ENCODE measurements at places on chromosomes 5 and 9. TPM values are rescaled to one million over a fixed set of nuclear protein-coding genes. Genes with fewer than 3 reads are reported as not detected.

DNA sequence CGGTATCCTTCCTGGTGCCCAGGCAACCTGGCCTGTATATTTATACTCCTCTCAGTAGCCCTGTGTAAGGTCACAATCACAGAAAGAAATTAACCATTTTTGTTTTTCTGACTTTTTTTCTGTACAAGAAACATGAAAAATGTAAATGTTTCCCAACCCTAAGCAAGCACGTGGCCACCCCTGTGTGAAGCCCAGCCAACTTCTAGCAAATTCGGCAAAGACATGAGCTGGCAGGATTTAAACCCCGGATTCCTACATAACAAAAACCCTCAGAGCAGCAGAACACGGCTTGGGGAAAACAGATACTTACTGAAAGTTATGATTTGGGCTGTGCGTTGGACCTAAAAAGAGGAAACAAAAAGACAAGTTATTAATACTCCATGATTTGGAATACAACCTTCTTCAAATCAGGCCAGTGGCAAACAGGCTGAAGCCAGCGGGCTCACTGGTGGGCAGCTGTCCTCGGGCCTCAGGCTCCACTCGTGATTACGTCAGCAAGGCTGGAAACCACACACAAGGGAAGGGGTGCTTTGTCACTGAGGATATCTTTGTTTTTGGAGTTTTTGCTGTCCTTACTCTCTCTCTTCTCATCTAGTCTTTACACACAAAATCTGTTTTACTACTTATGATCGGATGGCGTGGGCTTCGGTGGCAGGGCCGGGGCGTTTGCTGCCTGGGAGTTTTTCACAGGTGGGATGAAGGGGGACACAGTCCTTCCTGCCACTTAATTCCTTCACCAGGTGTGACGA is 194.1 kb downstream of the ROR2 start:
- no peak for DNase-seq

DNA sequence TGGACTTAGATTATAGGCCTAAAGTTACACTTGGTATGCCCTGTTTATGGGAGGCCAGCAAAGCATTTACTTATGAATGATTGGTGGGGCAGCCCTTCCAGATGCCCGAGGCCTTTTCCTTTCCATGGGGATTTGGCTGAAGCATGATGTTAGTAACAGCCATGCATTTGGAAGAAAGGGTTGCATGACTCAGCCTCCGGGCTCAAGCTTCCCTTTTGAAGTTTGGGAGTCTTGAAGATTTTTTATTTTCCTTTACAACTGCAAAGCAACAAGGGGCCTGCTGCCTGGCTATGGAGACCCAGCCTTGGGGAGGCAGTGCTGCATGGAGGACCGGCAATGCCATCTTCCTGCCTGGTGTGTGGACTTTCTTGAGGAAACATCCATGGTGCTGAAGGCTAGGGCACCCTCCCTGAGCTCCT is 244.7 kb downstream of the ICE1 start:
- DNase-seq, result no peak

DNA sequence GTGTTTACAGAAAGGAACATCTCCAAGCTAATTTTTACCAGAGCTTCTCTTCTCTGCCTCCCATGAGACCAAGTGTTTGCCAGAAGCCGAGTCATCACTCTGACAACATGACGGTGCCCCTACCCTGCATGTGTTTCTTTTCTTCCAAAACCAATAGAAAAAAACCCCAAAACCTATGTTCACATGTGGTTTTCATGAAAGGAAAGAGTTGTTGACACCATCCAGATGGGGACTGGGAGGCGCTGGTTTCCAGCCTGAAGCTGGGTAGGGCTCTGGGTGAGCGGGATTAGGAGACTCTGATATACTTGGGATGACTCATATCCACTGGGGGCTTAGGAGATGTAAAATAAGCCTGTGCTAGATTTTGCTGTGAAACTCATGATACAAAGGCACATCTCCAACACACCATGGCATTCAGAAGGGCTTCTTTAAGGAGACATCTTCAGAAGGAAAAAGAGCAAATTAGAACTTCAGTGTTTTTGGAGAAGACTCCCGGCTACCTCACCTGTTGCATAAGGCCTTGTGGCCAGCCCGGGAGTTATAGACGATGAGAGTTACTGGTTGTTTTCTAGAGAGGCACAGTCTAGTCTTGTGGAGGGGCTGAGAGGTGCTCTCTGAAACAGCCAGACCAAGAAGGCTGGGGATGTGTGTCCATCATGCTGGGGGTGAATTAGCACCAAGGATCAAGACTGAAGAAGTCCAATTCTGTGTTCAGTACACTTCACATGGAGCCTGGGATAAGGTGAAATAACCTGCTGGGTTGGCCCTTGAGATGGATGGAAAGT is 108.9 kb upstream of the LHFPL2 start:
- DNase-seq, result no peak

GRCh38 chr9:132472599-132472998 is 62.6 kb downstream of the CFAP77 start:
- DNase-seq, result no peak

- no peak for DNase-seq
Observed at GRCh38 chr5:157006262-157006661, 43.2 kb upstream of the TIMD4 start.

DNA sequence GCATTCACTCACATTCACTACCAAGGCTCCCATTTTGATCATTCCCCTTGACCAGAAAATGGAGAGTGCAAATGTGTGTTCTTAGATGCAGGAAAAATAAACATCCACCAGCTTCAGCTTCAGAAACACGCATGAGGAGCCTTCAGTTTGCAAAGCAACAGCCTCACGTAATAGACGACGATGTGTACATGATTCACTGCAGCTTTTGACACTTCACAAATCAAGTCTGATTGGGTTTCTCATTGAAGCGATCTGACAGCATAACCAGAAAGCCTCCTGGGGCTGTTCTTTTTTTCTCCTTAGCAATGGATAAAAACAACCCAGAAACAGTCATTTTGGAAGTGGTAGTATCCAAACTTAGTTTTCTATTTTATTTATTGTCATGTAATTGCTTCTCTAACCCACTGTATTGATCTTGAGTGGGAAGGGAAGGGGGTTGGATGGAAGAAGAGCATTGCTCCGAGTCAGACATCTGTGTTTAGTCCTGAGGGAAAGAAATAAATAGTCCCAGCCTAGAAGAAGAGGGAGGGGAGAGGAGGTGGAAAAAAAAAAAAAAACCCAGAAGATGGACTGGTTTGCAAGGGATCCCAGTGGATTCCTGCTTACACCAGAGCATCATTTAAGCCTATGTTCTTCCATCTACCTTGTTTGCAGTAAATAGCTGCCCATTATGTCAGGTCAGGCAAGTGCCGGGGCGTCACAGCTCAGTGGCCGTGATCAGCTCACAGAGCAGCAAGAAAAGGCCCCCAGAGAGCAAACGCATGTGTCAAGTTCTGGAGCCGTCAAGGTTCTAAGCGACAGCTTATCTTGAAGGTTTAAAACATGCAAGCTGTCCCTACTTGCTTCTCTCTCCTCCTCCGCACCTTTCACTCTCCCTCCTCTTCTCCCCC is 190.2 kb upstream of the SNX2 start:
- no peak for DNase-seq

- DNase-seq, result peak; percentile 63
Observed at GRCh38 chr5:83474161-83474796, 2.7 kb downstream of the VCAN start.

DNA sequence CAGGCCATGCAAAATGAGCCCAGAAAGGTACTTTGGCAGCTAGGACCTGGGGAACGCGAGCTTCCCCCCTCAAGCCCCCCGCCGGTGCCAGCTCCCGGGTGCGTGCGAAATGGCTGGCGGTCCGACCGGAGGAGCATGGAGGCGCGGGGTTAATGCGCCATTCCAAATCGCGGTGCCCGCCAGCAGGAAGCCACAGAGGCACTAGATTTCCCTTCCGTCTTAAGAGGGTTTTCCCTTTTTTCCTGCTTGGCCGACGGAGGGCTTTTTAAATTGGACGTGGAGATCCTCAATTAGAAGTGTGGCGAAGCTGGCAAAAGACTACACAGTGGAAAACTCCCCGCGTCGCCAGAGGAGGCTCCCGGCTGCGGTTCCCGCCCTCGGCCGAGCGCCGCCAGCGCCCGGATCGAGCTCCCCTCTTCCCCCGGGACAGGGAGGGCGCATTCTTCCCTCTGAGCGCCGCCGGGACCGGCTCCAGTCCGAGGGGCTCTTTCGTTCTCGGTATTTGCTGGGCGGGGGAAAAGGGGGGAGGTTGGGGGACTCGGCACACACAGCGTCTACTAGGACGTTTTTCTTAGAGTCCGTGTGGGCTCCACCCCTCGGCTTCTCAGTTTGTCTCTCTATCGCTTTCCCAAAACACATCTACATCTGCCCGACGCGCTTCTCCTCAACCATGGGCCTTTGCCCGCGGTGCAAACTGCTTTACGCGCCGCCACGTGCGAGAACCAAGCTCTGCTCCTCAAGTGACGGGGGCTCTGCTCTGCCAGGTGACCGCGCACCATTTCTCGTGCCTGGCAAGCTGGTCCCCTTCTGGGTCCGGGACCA is 3.0 kb downstream of the GDNF start:
- DNase-seq, result no peak

DNA sequence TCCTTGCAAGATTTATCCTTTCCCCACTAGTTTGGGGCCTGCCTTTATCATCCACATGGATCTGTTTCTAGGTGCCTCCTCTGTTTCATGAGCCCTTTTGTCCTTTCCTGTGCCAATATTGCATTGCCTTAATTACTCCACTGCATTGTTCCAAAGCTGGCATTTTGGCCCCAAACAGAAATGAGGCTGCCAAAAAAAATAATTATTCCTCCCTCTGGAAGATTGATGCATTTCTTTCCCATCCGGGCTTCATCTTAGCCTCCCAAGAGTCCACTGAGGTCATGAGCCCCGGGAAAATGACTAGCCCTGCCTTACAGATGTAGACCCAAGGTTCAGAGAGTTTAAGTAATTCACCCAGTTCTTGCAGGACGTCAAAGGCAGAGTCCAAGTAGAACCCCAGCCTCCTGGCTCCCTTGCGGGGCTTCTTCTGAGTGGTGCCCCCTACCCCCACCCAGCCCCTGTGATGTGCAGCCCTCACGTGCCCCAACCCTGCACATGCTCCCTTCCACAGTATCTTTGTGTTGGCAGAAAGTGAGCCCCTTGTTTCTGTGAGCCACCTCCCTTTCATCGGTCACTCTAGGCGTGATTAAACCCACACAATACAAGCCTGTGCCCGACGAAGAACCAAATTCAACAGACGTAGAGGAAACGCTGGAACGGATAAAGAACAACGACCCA is 62.1 kb downstream of the TMOD1 start:
- no peak for DNase-seq

GRCh38 chr5:80797428-80798024 is 142.7 kb upstream of the DHFR start:
- DNase-seq, result no peak

GRCh38 chr9:15390201-15390600 is 32.5 kb upstream of the SNAPC3 start:
- DNase-seq, result no peak

GRCh38 chr5:181204826-181205760 is at the start of gene TRIM7:
TRIM7 (minus strand) TSS chr5:181205196; CDS start chr5:181205110, 86 bp downstream.
- peak; percentile 37 for DNase-seq

- no peak for DNase-seq
Observed at GRCh38 chr9:36828611-36829013, 205.5 kb downstream of the PAX5 start.

DNA sequence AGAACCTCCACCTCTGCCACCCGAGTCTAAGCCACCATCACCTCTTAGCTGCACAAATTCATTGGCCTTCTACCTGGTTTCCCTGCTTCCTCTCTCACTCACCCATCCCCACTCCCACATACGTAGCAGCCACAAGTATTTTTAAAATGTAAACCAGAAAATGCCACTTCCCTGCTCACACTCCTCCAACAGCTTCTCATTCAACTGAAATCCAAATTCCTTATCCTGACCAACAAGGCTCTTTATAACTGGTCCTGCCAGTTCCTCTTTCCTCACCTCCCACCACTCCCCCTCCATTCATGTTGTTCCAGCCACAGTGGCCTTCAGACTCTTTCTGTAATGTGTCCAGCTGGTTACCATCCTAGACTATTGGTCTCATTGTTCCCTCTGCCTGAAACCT is 25.0 kb upstream of the PALM2AKAP2 start:
- DNase-seq, result no peak

GRCh38 chr5:9069650-9070049 is 476.2 kb downstream of the SEMA5A start:
- DNase-seq, result no peak

GRCh38 chr9:34994260-34994899 is 4.8 kb downstream of the DNAJB5 start:
- no peak for DNase-seq

GRCh38 chr9:71725590-71726338 is 42.5 kb downstream of the CEMIP2 start:
- no peak for DNase-seq

- no peak for DNase-seq
Observed at GRCh38 chr5:6586647-6587042, 46.2 kb downstream of the NSUN2 start.

DNA sequence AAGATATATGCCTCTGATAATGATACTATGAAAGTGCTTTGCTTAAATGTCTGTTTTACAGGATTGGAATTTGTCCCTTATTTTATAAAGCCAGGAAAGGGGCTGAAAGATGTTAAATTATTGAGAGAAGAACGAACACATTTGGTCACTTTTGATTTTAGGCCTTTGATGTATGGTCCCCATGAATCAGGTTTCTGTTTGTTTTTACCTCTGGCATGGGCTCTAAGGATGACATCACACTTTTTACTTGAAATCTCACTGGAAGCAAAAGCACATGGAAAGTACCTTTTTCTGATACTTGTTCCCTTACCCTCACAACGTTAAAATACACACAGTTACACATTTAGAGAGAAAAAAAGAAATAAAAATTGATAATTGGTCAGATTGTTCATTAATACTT is 6.9 kb downstream of the OTULIN start:
- no peak for DNase-seq

DNA sequence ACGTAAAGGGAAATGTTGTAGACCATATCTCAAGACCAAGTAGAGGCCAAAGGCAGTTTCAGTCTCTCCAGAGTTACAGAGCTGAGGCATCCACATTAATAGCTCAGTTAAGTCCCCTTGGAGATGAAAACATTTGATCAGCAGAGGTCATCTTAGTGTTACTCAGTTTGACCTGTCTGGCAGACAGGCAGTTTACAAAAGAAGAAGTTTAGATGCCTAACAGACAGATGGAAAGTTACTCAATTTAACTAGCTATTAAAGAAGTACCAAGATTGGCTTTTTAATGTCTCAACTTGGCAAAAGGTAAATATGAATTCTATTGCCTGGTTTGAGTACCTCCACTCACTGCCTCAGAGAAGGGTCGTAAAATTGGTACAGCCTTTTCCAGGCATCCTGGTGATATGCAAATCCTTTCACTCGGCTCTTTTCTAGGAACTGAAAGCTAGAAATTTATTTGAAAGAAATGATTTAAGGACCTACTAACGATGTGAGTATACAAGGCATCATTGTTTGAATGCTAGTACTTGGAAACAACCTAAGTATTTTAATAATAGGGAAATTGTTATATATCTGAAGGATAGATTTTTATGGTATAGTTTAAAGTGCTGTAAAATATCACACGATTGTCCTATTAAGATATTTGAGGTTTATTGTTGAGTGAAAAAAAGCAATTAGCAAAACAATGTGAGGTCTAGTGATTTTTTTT is 14.8 kb downstream of the ACO1 start:
- no peak for DNase-seq

RNF208 gene
- 24.0 TPM for total RNA-seq

DNAJB5 gene
- 15.4 TPM for total RNA-seq

WASHC1 gene
- total RNA-seq, result 26.1 TPM

PRUNE2 gene
- total RNA-seq, result 5.6 TPM

DROSHA gene
- 100 TPM for total RNA-seq
